ENCODE measurements at places on chromosomes 13 and 19.

DNA sequence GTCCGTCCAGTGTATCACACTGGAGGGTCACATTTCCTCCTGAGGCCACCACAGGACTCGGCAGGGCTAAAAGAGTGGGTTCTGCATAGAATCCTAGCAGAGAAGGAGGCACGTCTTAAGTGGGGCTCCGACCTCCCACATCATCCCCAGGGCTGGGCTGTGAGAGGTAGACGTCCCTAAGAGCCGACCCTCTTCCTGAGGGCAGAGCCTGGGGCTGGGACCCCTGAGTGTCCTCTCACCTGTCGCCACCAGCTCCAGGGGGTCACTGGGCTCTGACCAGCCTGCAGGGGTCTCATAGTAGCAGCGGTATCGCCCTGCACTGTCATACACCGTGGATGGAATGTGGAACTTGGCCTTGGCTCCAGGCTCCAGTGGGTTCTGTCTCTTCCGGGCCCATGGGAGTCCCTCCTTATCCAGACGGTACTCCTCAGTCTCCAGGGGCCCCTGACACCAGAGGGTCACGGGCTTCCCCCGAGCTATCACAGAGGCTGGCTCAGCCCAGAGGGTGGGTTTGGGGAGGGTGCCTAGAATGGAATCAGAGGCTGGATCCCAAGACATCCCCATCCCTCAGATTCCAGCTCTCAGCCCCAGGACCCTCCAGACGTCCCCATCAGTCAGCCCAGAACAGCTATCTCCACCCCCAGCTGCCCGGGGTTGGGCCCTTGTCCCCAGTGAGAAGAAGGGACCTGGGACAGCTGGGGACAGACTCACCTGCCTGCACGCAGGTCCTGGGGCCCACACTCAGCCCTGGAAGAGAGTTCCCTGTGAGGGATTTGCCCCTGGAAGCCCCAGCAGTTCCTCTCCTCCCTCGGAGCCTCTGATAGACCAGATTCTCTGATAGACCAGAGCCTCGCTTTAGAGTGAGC, 590 bp downstream of the LILRB5 start:
- no peak for DNase-seq

GRCh38 chr13:24112791-24113190, 47.7 kb upstream of the SPATA13 start:
- no peak for DNase-seq

DNA sequence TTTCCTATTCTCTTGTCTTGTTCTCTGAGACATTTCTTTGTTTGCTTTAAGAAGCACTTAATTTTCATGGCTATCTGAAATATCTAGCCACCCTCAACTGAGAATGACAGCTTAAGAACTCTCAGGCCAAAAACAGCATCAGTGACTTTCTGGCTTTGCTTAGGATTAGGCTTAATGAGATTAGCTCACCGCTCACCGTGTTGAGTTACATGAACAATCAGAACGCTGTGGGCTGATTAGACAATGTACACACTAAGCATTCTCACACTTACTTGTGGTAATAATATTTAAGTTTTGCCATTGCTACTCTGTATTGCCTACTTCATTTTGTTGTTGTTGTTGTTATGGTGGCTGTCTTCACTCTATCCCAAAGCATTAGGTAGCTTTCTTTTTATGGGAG, 1283.6 kb downstream of the UQCRFS1 start:
- DNase-seq: no peak

DNA sequence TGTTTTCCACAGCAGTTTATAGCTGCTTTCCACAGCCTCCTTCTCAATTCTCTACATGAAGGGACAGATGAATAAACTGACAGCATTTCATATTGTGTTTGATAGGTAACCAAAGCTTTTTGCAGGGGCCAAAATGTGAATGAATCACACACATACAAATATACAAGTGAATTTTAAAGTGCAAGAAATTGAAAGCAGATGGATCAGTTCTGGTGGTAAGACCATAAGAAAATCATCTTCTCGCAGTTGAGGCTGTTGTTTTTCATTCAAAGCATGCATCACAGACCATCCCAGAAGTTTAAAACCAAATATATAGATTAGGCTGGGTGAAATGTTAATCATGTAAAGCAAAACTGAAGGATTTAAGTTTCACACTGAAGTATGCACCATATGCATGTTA, 1569.4 kb downstream of the PCDH9 start:
- DNase-seq: no peak

DNA sequence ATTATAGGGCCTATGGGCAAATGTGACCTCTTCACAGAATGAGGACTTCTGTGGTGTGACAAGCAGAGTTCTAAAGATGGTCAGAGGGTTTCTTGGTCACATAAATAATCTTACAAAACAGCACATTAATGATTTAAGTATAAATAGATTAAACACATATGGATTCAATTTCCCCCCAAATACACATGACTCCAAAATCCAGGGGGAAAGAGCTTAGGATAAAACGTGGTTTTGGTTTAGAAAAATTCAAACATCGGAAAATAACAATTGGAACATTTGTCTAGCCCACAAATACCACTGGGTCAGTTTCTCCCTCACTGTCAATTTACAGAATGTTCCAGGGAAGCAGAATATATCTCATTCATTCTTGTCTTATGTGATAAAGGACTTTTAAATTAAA, 283.1 kb downstream of the COG6 start:
- DNase-seq: no peak

- DNase-seq: no peak
These were observed at the start of gene CELF5 for GRCh38 chr19:3224346-3225168. CELF5 (plus strand) TSS chr19:3224661; CDS start chr19:3224740, 79 bp downstream.

GRCh38 chr13:97986835-97987234, 33.4 kb downstream of the IPO5 start:
- DNase-seq: no peak

- peak; percentile 65 for DNase-seq
These were observed 49.1 kb upstream of the UBAC2 start for GRCh38 chr13:99151516-99151915.

DNA sequence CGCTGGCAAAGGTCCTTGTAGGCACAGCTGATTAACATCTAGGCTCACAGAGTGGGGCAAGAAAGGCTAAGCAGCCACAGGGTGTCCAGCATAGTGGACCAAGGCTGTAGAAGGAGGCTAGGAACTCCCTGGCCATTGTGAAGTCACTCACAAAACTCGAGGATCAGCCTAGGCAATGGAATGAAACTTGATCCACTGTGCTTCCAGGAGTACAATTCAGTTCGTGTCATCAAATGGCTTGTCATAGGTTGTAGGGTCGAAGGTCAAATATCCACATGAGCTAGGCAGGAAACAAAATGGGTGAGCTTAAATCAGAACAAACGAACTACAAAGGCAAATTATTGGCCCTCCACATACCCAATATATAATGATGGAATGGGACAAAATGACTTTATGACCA, 4.4 kb upstream of the FAM187B start:
- DNase-seq: no peak

- DNase-seq: no peak
These were observed 66.9 kb downstream of the C13orf42 start for GRCh38 chr13:51044023-51044665.

DNA sequence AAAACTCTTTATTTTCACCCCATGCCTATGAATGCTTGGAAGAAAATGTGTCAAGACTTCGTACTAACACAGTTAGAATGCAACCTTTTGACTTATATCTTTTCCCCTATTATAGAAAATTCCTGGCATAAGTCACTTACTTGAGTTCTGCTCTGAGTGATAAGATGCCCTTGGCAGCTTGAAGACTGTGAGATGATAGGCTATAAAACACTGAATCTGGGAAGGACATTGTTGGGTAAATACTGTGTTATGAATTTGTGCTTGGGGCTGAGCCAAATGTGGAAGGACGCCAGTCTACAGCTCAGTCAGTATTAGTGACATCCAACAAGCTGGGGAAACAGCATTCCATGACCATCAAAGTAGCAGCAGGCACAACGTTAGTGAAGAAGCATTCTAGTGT, 368.0 kb upstream of the SGCG start:
- DNase-seq: no peak

DNA sequence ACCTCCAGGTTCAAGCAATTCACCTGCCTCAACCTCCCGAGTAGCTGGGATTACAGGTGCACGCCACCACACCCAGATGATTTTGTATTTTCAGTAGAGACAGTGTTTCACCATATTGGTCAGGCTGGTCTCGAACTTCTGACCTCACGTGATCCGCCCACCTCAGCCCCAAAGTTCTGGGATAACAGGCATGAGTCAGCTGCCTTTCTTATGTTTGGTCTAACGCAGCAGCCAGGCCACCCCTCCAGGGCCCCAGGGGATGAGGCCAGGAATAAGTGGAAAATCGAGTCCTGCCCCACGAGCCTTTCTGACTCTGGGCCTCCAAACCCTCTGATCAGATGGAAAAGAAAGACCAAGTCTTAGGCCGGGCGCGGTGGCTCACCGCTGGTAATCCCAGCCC, 44.5 kb downstream of the CERS4 start:
- no peak for DNase-seq

- no peak for DNase-seq
These were observed 71.5 kb downstream of the GGACT start for GRCh38 chr13:100517135-100517534.
